ENCODE measurements at places on chromosomes 3 and 15.

DNA sequence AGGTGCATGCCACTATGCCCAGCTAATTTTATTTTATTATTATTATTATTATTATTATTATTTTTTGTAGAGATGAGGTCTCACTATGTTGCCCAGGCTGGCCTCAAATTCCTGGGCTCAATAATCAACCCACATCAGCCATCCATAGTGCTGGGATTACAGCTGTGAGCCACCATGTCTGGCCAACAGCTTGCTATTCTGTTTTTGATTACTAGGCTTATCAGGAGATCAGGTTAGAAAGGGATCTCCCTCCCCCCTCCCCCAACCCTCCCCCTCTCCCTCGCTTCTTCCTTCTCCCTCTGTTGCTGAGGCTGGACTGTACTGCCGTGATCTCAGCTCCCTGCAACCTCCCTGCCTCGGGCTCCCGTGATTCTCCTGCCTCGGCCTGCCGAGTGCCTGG, 8.6 kb downstream of the CLN6 start:
- no peak for DNase-seq

DNA sequence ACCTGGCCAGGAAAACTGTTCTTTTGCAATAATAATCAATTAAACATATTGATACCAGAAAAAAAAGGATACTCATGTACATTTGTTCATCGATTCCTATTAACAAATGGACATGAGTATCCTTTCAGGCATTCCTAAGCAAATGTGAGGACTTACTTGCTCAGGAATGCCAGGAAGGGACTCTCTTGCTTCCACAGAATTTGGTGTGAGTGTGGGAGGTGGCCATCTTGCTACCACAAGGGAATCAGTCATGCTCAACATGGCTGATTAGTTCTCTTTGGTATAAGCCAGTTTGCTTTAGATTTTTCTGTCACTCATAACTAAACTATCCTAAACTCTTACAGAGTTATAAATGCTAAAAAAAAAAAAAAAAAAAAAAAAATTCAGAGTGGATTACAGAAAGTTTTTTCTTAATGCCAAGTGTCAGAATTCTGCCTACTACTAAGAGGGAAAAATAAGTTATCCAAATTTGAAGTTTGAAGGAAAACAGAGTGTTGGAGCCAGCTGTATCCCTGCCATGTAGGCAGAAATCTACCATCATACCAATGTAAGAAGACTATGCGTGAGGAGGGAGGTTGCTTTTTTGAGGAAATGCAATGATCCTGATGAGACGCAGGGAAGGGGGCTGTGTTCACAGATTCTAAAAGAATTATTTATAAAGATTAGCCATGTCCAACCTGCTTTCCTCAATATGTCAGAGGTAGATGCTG, 98.7 kb downstream of the PLD1 start:
- DNase-seq = peak; percentile 29

- no peak for DNase-seq
Measured at GRCh38 chr3:117875887-117876286, 1158.8 kb downstream of the IGSF11 start.

DNA sequence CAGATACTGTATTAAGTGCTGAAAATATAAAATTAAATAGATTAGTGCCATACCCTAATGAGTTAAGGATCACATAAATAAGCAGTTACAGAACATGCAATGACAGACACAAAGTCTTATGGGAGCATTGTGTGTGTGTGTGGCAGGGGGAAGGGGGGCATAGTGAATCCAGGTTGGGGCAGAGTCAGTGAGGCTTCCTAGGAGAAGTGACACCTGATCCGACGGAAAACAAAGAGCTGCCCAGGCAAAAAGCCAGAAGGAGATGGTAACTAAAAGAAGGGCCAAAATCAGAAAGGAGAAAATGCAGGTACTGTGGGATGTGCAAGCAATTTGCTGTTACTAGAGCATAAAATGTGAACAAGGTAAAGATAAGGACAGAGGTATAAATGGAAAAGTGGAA, 80.1 kb upstream of the CHRM5 start:
- DNase-seq = no peak

DNA sequence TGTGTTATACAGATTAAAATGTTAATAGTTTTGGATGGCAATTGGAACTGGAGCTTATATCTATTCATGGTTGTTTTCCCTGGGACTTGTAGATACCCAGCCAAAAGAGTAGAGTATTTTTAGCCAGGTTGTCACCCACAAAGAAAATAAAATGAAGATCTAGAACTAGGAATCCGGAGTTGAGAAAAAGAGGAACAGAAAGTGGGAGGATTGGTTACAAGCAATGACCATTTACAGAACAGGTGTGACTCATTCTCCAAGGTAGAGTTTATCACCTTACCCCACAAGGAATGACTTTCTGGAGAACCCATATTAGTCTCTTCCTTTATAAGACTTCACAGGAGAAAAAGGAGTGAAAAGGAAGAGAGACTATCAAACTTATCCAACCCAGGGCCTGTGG, 99.8 kb downstream of the TMEM108 start:
- no peak for DNase-seq

DNA sequence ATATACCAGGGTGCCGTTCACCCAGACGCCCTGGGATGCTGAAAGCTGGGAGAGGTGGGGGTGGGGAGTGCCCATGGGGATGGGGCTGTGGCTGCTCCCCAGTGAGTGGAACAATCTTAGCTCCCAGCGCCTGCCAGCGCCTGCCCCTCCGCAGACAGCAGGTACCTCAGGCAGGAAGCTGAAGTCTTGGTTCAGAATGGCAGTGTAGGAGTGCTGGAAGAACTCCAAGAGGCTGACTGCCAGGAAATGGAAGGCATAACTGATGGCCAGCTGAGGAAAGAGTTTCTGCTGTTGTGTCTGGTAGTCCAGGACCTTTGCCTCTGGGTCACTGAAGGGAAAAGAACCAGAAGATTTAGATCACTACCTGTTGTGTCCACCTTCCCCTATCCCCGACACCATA, 8.4 kb downstream of the ACOX2 start:
- DNase-seq = peak; percentile 15

- no peak for DNase-seq
Measured at GRCh38 chr15:65851981-65852380, 17.3 kb upstream of the RAB11A start.

GRCh38 chr15:62601777-62602545, 436.9 kb upstream of the C2CD4B start:
- no peak for DNase-seq
